ENCODE measurements at places on chromosomes 3 and 15.

GRCh38 chr15:66369773-66370651 lies 13.5 kb upstream of the TIPIN start:
- DNase-seq: peak; percentile 9

DNA sequence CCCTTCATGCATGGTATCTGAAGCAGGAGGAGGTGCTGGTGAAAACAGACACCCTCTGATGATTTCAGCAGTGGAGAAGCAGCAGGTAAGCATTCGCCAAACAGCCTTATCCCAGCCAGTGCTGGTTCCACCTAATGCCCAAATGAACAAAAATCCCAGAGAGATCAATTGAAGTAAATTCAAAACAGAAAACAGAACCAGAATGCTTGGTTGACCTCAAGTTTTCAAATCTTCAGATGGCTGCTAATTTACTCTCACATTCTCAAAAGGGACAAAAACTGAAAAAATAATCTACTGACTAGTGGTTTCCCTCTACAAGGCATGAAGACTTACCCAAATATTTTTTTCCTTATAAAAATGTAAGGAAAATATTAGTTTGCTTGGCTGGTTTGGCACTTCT lies 87.0 kb upstream of the MYO5C start:
- DNase-seq: no peak

DNA sequence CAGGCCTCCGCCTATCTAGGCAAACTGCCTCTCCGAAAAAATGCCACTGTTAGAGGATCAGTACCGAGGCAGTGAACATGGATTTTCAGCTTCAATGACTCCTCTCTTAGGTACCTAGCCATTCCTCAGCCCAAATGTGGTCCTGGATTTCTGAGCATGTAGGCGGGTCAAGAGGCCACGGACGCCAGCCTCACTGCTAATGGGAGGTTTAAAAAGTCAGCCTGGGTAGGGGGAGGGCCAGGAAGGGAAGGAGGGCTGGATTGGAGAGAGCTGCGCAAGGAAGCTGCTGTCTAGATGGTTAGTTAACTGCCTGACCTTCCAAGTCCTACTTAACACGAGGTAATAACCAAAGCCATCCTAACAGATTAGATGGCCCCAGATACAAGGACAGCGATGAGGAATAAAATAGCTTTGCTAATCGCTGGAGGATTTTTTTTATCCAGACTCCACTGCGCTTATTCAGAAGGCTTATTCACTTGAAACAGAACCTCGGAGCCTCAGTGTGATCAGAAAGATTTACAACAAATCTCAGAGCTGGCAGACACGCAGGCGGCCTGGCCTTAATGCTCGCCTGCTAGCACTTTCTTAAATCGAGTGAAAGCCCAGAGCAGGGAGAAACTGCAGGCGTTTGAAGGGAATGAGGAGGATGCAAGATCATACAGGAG lies 34.3 kb downstream of the TLE3 start:
- no peak for DNase-seq

DNA sequence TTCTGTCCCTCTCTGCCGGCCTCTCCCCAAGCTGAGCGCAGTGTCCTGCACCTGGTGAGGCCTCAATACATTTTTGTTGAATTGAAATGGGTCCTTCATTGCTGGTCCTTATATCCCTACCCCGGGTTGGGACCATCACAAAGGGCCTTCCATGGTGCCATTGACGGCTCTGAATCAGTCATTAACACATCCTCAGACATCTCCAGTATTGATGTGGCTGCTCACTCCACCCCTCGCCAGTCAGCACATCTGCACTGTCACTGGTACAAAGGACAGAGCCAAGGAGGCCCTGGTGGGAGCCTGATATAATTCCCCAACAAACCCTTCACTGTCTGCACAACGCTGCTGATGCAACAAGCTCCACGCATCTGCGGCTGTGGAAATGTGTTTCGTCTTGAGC lies 191.6 kb upstream of the TOPAZ1 start:
- no peak for DNase-seq

GRCh38 chr15:78182336-78182700 lies 33.2 kb downstream of the IDH3A start:
- DNase-seq: no peak

GRCh38 chr15:90594301-90594738 lies 64.6 kb downstream of the CRTC3 start:
- DNase-seq: peak; percentile 64

DNA sequence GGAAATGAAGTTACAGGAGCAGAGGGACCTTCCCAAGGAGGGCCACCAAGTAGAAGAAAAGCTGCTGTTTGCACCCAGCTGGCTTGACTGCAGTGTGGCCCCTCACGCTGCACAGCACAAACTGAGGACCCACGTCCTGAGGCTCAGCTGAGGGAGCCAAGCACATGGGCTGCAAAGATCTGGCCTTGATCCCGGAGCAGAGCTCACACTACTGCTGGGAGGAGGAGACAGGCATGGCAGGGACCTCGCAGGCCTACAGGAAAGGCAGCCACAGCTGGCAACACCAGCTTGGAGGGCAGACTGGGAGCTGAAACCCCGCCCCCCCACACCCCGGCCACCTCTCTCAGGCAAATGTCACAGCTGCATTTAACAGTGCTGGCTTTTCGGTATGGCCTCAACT lies 39.7 kb downstream of the KLHL25 start:
- no peak for DNase-seq

DNA sequence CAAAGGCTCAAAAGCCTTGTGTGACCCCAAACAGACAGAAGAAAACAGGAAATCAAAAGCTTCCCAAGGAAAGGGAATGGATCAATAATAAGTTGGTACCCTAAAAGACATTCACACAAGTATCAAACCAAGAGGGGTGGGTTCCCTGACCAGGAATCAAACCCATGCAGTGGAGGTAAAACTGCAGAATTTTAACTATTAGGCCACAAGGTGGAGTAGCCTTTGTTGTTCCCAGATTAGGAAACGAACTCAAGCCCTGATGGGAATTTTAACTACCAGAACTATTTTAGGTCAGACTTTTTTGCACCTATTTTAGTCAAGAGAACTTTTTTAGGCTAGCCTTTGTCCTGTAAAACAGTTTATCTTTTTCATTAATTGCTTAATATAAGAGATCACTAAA lies 31.4 kb downstream of the SETMAR start:
- no peak for DNase-seq

- DNase-seq: no peak
Observed at GRCh38 chr15:67850994-67851571, 11.2 kb upstream of the RNU6-1 start.

GRCh38 chr15:92822216-92823144 lies 77.6 kb upstream of the CHD2 start:
- DNase-seq: no peak

- no peak for DNase-seq
Observed at GRCh38 chr15:58492661-58493397, 61.0 kb downstream of the LIPC start.

DNA sequence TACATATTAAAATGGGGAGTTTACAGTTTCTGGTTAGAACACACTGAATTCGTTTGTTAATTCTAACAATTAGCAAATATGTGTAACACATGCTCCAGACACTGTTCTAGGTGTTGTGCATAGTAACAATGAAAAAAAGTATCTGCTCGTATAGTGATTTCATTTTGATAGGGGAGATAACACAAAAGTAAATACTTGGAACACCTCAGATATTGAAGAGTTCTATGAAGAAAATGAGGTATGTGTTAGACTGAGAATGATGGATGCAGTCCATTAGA lies 6.8 kb upstream of the TMF1 start:
- DNase-seq: no peak

- no peak for DNase-seq
Observed at GRCh38 chr15:73437543-73438109, 5.3 kb upstream of the REC114 start.

DNA sequence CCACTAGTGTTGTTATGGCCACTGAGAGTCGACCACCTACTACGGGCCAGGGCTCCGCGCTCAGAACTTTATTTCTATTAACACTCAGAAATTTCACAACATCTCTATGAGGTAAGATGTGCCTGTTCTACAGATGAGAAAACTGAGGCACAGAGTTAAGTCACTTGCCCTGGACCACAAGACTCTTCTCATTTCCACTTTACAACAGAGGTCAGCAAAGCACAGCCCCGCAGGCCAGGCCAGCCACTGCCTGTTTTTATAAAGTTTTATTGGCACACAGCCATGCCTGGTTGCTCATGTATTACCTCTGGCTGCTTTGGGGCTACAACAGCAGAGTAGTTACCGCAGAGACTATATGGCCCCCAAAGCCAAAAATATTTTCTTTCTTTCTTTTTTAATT lies 503.6 kb downstream of the SHQ1 start:
- no peak for DNase-seq

DNA sequence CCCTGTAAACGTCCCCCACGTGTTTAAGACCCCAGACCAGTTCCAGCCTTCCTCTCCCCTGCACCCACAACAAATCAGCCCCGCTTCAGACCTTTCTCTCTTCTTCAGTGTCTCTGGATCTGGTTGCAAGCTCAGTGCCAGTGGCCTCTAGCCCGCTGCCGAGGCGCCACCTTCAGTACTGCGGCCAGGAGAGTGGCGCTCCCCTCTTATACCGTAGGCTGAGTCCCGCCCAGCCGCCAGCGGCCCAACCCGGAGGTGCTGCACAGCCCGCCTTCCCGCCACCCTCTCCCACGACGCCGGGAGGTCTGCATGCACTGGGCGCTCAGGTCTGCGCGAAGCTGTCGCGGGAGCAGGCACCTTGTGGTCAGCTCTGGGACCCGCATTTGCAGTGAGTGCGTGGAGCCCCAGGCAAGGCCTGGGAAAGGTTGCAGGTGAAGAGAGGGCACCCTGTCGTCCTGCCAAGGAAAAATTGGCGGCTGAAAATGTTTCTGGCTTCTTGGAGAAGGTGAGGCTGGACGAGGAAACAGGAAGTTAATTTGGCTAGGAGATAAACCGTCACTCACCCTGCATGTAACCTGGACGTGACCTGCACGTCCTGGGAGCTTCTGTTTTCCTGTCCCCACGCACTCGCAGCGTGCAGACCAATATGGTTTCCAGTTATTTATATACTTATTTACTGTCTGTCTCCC lies at the start of gene C2CD4B:
TSS of gene C2CD4B (minus strand) at position 182 of the 689 bp plus-strand sequence. CDS start 301 bp downstream, outside the sequence.
- no peak for DNase-seq
